ENCODE measurements at places on chromosomes 3 and 15.
A peak's percentile ranks its signal among the peaks of the same experiment; 100 is the strongest.

GRCh38 chr3:53032609-53033008 lies 13.3 kb downstream of the SFMBT1 start:
- DNase-seq = no peak

DNA sequence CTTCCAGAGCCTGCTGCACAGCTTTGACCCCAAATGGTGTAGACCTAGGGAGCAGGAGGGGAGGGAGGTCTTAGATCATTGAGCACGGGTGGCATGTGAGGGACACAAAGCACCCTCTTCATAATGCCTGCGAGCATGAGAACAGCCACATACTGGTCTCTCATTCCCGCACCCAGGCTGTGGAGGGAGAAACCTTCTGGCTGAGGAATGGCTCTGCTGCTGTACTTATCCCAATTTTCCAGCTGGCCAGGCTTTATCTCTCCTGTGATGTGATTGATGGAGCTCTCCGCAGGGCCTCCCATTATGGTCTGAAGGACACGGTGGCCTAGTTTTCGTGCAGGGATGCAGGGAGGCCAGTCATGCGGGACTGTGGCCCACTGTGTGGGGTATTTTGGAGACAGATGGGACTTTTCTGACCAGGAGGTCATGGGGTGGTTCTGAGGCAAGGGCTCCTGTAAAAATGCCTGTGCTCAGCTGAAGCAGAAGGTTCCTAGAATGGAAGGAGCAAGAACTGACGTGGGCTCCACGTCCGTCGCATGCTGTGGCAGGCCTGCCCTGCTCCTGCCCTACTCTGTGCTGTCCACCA lies 251.5 kb downstream of the PLCL2 start:
- no peak for DNase-seq

DNA sequence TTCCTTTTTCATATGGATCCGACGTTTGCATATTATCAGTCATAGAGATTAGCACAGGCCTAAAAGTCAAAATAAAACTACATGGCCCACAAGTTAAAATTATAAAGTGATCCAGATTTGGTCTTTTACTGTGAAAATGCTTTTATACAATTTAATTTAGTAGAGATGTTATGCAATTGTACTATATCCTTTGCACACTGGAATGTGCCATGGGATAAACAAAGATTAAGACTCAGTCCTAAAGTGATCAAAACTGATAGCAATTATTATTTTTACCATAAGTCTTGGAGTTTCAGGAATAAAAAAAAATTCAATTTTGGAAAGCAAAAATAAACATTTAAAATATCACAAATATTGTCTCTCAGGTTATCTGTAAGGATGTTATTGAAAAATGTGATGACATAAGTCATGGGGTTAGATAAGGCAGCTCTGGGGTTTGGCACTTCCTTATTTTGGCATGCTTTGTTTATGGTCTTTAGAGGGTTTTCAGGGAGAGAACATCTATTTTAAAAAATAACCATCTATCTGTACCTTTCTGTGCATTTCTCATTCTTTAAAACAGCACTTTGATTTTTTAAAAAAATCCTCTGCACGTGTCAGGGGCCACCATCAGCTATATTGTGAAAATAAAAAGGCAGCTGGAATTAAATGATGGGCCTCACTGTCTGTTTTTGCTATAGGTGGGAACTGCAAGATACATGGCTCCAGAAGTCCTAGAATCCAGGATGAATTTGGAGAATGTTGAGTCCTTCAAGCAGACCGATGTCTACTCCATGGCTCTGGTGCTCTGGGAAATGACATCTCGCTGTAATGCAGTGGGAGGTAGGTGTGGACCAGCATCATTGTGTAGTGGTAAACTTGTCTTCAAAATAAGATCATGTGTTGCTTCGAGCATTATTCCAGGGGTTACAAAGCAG lies 67.3 kb downstream of the TGFBR2 start:
- no peak for DNase-seq

GRCh38 chr3:65246561-65246960 lies 558.8 kb upstream of the ADAMTS9 start:
- DNase-seq = no peak

- DNase-seq = peak; percentile 24
These were observed at the start of gene EPHA3 for GRCh38 chr3:89107461-89108290. EPHA3 (plus strand) TSS chr3:89107621; CDS start chr3:89107749, 128 bp downstream.

GRCh38 chr3:75294124-75294523 lies 370.0 kb upstream of the FRG2C start:
- no peak for DNase-seq

- DNase-seq = no peak
These were observed 11.9 kb downstream of the GOLGB1 start for GRCh38 chr3:121737644-121738043.

Measured in activated T-helper 1 cell treated with anti-CD3 and anti-CD28 coated beads, Interleukin-12 subunit alpha, Interleukin-12 subunit beta, Interleukin-2, Interleukin-4 antibody, amounts not matched to agents 30 ng/mL and 10 ng/mL and 1 ng/mL, durations not matched to agents 14 hours and 24 hours and 36 hours (primary cell).